Fibroblast of skin of back (primary cell): ENCODE measurements at places on chromosomes 1 and 21.

DNA sequence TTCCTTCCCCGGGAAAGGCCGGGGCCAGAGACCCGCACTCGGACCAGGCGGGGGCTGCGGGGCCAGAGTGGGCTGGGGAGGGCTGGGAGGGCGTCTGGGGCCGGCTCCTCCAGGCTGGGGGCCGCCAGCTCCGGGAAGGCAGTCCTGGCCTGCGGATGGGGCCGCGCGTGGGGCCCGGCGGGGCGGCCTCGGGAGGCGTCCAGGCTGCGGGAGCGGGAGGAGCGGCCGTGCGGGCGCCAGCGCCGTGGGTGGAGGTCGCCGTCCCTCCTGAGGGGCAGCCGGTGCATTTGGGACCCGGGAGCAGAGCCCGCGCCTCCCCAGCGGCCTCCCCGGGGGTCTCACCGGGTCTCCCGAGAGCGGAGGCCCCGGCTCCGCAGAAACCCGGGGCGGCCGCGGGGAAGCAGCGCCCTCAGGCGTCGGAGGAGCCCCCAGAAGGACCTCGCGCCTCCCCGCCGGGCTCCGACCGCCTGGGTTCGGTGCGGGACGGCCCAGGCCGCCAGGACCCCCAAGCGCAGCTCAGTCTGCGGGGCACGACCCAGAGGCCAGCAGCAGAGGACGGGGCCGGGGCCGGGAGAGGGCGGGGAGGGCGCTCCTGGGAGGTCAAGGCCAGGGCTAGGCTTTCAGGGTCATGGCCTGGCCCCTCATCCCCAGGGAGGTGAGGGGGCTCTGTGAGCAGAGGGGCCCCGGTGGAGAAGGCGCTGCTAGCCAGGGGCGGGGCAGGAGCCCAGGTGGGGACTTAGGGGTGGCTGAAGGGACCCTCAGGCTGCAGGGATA, 7.2 kb upstream of the SLX9 start:
- DNase-seq = no peak

GRCh38 chr1:100037656-100037926, 67.8 kb downstream of the SLC35A3 start:
- no peak for DNase-seq

DNA sequence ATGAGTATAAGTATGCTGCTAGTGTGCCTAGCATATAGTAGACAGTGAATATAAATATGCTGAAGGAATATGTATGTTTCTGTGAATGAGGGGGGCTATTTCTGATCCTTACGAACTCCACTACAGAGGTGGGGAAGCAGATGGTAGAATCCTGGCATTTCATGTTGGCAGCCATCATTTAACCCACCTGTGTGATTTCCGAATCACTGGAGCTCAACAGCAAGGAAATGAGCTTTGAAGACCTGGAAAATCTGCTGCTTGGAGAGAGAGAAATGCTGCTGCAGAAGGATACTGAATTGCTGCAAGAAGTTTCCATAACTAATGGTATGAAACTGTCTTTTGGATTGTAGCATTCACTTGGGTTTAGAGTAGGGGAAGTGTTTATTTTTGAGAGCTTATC, 83.5 kb downstream of the RABGAP1L start:
- DNase-seq = no peak

GRCh38 chr1:167635941-167636340, 5.9 kb downstream of the RCSD1 start:
- no peak for DNase-seq

DNA sequence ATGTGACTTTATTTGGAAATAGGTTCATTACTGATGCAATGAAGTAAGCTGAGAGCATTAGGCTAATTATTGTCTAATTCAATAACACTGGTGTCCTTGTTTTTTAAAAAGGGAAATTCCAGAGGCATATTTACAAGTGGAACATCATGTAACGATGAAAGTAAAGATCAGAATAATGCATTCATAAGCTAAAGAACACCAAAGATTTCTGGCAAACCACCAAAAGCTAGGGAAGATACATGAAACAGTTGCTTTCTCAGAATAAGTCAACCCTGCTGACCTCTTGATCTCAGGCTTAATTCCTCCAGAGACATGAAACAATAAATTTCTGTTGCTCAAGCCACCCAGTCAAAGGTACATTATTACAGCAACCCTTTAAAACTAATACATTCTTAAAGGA, 20.3 kb upstream of the IFI16 start:
- no peak for DNase-seq

DNA sequence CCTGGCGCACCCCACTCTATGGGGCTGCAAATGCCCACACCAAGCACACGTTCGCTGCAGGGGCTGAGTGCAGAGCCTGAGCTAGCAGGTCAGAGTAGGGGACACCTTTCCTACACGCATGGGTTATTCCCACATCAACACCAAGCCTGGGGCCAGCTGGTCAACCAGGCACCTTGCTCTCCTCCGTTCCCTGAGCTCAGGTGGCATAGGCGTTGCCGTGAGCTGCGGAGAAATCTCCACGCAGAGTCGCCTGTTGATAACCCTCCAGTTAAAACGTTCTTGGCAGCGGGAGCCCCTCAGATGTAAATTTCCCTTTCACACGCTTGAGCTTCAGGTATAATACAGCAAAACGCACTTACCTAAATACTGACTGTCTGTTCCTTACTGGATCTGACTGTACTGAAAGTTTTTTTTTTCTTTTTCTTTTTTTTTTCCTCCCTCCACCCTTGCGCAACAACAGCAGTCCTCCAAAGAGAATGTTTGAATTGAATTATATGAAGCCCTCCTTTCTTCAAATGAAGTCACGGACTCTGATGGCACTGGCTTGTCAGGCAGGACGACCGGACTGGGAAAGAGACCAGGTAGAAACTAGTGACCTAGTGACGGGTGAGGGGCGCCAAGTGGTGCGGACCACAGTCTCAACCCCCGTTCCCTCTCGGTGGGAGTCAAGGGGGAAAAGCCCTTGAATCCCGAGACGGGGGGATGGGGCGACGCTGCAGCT, 2.1 kb downstream of the BRINP3 start:
- DNase-seq = no peak

DNA sequence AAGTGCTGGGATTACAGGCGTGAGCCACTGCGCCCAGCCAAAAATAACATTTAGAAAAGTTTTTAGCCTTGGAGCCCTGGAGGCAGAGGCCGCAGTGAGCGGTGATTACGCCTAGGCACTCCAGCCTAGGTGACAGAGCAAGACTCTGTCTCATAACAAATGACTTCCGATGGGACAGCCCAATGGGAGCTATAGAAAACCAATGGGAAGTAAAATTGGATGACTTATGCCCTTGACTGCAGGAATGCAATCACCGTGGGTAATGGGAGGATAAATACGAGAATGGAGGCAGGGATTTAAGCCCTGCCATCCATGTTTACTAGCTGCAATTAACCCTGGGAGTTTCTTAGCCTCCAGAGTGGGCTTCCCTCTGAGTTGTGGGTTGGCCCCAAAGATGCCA, 37.0 kb upstream of the CNN3 start:
- DNase-seq = no peak

DNA sequence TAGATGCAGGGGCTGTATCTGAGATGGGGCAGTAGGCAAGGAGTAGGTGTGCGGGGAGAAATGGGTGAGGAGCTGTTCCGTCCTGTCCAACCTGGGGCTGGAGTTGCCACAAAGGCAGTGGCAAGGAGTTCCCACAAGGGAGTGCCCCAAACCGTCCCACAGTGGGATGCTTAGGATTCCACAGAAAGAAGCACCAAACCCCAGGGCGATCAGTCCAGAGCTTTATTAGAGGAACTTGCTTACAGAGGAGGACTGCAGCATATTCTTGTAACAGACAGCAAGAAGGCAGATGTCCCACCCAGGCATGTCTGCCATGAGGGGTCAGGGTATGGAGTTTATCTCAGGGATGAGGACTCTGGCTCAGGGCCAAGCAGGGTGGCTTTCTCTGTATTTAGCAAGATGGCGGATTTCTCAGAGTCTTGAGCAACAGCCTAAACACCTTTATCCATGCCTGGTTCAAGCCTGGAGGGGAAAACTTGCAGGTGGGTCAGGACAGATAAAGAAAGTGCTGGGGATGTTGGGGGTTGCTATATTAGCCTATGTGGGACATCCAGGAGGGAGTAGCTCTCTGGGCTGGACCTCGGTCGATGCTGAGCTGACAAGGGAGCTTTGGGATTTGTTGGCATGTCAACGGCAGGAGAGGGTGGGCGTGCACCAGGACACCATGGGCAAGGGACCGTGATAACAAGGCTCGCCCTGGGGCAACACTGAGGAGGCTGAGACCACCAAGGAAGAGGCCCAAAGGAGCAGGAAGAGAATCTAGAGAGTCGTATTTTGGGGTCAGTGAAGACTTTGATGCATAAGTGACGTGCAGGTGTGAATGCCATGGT, 32.8 kb downstream of the OBSCN start:
- no peak for DNase-seq
